GF-D8 (cell line): ENCODE measurements at places on chromosomes 12 and 14.

DNA sequence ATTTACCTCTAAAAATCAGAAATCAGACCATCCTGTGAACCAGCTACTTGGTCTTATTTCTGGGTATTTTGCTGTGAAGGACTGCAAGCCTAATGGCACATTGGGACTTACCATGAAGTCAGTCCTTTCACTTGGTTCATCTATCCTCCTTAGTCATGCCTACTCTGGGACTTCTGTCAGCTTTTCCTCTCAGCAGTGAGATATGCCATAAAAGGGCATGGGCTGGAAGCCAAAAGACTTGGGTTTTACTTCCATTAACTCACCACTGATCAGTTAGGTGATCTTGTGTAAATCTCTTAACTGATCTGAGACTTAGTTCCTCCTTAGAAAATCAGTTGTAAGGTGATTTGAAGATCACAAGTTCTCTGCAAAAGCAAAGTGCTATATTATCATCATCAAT lies 116.5 kb downstream of the PAH start:
- no peak for DNase-seq

DNA sequence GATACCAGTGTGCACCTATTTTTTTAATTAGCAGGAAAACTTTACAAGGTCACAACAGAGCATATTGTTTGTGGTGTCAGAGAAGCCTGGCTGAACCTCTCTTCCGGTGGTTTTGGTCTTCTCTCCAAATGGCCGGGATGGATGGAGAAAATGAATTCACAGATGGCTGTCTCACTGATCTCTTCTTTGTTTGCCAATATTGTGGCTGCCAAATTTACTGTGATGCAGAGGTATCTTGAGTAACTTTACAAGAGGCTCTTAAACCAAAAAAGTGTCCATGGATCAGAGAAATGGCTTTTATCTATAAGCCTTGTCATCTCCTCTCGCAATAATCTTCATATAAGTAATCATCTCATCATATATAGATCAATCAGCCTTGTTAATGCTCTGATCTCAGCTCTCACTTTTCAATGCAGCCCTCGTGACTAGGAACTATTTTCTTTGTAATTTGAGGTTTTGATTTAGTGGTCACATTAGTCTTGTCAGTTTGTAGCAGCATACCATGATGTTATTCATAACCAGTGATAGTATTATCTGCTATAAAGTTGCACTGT lies 308.1 kb downstream of the EGLN3 start:
- DNase-seq = no peak

DNA sequence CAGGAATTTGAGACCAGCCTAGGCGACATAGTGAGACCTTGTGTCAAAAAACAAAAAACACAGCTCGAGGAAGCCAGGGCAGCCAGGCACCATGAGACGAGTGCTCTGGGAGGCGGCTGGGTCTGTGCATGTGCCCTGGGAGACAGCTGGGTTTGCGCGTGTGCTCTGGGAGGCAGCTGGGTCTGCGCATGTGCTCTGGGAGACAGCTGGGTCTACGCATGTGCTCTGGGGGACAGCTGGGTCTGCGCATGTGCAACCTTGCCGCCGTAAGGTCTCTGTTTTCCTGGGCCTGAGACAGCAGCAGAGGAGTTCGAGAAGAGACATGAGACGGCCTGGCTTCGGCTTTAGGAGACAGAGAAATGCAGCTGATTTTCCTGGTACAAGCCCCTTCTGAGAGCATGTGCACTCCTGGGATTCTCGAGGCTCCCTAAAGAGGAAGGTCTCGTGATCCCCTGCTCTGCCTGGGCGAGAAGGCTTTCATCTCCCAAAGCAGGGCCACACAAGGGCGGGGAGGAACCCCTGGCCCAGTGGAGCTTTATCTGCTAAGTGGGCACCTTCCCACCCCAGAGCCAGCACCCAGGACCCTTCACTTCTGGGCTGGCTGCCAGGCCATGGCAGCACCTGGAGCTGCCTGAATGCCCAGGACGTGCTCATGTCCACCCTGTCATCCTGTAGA lies 3.5 kb upstream of the BDKRB1 start:
- DNase-seq = no peak

DNA sequence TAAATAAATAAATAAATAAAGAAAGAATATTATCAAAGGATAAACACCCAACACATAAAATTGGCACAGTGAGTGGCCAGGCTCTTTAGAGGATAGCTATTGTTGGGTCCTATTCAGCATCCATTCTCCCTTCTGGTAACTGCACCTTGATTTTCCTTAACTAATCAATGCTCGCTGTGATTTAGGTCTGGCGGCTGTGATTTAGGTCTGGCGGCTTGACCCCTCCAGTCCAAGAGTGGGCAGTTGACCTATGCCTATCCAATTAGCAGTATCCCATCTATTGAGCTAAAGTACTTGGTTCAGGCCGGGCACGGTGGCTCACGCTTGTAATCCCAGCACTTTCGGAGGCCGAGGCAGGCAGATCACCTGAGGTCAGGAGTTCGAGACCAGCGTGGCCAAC lies 9.7 kb upstream of the SLC15A4 start:
- DNase-seq = no peak

- DNase-seq = no peak
These were observed 813 bp upstream of the CCDC184 start for GRCh38 chr12:48182631-48183030.

GRCh38 chr12:22467190-22467589 lies 77.2 kb downstream of the C2CD5 start:
- DNase-seq = no peak

DNA sequence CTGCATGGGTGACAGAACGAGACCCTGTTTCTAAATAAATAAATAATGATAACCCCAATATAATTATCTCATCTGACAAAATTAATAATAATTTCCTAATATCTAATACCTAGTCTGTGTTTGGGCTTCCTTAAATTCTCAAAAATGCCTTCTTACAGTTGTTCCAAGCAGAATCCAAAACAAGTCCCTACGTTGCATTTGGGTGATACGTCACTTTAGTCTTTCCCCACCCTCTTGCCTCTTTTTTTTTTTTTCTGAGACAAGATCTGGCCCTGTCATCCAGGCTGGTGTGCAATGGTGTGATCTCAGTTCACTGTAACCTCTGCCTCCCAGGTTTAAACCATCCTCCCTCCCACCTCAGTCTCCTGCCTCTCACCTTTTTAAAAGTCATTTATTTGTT lies 26.7 kb downstream of the VEZT start:
- DNase-seq = no peak

GRCh38 chr14:64998455-64998931 lies 11.8 kb downstream of the FNTB start:
- DNase-seq = no peak

GRCh38 chr14:98724734-98725133 lies 547.3 kb downstream of the BCL11B start:
- no peak for DNase-seq

DNA sequence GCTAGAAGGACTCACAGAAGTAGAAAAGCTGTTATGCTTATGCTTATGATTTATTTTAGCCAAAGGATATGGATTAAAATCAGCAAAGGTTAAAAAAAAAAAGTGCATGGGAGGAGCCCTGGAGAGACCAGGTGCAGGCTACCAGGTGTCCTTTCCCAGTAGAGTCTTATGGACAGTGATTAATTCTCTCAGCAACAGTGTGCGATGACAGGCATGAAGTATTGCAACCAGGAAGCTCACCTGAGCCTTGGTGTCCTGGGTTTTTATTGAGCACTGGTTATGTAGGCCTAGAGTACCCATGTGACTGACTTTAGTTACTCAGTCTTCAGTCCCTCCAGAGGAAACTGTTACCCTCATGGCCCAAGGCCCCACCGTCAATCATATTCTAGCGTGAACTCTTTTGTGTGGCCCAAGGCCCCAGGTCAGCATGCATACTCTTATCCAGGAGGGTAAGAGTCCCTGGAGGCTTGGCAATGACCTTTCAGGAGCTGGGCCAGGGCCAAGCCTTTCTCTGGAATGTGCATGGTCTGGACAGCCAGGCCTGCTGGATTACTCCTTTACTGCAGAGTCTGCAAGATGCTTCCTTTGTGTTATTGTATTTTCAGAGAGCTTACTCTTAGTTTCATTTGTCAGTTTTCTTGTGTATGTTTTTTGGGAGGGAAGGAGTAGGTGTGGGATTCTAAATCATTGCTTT lies 69.6 kb upstream of the RD3L start:
- DNase-seq = no peak
